ENCODE measurements at places on chromosomes 2 and 18.

- no peak for DNase-seq
Measured at GRCh38 chr2:167962436-167963226, 284.8 kb downstream of the STK39 start.

DNA sequence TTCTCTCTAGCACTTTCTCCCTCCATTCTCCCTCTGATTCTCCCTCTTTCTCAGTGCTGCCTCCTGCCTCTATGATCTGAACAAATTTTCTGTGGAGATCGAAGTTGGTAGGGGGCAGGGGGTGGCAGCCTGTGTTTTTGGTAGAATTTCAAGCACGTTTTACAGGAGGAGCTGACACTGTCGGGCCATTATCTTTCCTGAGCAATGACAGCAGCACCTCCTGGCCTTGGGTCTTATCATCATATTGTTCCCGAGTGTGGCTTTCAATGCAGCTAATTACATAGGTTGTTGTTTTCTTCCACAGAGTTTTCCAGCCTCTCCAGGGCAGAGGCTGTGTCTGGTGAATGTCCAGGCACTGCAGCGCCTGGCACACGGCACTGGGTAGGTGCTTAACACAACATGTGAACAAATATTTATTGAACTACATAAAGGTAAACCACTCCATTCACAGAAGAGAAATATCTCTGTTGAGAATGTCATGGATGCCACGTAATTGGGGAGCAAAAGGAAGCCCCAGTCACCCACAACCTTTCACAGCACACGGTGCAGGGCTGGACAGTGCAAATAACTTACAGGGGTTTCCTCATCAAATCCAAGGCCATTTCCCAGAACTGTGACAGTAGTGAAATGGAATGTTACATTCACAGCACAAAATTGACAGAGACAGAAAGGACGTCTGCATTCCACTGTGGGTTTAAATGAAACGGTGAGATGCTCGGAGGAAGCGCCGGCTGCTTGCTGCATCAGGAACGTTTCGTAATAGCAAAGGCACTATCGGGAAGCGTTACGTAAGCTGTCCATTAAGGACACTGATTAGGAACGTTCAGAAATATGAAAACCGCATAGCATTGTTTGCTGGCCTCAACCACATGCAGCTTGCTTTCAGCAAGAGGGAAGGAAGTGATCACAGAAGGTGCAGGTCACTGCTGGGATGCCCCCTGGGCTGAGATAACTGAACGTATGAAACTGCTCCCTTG, 6.5 kb upstream of the KCNG2 start:
- no peak for DNase-seq

DNA sequence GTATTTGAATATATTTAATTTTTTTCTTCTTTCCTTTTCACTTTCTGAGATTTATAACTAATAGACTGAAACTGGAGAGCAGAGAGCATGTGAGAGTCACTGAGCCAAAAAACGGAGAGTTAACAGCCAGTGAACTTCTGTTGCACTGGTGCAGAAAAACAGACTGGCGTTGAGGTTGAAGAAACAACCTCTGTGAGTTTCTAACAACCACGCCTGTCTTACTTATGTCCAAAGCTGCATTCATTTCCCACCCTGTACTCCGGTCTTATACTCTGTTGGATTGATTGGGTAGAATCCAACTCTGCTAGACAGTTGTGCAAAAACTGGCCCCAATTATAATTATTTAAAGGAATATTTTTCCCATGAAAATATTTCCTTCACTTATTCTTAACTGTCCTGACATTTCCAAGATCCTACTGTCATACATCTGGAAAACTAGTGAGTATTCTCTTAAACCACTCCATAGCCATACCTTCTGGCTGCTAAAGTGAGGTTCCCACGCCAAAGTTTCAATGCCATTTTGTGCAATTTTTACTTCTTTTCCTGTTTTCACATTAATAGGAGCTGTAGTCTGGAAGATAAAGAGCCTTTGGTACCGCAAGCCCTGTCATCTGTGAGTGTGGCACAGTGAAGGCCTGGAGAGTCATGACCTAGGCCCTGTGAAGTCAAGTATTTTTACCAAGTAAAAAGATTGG, 9.4 kb downstream of the CYP1B1 start:
- DNase-seq = no peak

DNA sequence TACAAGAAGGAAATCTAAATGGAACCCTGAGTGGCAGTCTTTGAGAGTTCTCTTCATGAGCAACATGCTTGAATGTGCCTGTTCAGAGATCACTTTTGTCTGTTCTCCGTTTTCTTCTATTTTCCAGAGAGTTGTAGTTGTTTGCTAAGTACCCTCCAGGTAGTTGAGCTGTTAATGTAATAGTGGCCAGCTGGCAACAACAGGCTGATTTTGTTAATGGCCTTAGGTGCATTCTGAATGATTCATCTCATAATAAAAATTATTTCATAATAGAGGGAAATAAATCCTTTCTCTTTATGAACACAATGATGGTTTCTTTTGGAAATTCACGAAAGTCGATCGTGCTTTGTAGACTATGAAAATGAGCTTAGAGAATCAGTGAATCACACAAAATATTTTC, 136.8 kb downstream of the LRP1B start:
- DNase-seq = no peak

DNA sequence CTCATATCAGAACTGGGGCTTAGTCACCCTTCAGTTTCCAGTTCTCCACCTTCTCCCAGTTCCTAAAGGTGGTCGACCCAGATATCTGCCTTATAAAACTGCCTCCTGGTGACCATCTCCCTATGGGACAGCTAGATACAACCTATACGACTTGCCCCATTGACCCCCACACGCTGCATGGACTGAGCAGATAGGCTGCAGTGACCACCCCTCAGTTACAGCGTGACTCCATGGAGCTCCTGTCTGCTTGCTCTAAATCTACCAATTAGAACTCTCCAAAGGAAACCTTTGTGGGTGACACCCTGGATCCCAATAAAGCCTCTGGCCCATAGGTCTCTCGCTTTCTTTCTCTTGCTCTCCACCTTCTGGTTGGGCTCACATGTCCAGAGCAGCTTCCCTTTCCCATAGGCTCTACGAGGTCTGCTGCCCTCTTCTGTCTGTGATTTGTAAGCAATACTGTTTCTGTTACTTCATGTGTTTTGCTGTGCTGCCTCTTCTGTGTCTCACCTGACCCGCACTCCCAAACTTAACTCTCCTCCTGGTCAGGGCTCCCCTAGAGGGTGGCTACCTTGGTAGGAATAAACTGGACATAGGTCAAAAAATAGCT, 971.3 kb upstream of the FAM98A start:
- DNase-seq = no peak

DNA sequence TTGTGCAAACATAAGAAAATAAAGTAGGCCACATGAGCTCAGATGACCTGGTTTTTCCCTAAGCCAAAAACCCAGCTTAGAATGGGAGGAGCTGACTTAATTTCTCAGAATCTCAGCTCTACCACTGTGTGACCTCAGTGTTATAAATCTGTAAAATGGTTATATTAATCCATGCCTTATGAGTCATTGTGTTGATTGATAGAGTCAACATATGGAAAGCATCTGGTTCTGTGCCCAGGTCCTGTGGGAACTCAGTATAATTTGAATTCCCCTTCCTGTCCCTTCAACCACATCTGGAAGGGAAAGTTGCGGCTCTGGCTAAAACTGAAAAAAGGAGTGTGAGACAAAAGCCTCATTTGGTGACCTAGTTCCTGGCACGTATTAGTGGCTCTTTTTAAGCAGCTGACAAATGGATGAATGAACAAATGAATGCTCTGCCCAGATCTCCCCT, 25.7 kb downstream of the TMEM177 start:
- DNase-seq = no peak

- no peak for DNase-seq
Measured at GRCh38 chr18:41881285-41881684, 73.7 kb upstream of the PIK3C3 start.

DNA sequence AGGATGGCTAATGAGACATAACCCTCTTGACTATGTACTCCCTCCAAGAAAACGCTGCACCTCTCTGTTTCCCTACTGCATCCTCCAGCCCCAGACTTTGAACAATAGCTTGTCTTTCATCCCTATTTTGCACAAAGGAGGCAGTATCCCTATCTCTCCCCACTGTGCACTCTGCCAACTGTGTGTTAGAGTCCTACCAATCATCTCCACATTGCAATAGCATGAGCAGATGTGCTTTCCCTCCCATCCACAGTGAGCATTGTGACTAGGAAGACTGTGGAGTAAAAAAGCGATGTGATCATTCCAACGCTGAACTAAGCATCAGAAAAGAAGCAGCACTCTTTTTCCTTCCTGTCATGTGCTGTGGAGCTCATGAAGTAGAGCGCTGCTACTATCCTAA, 206.3 kb upstream of the GULP1 start:
- no peak for DNase-seq

DNA sequence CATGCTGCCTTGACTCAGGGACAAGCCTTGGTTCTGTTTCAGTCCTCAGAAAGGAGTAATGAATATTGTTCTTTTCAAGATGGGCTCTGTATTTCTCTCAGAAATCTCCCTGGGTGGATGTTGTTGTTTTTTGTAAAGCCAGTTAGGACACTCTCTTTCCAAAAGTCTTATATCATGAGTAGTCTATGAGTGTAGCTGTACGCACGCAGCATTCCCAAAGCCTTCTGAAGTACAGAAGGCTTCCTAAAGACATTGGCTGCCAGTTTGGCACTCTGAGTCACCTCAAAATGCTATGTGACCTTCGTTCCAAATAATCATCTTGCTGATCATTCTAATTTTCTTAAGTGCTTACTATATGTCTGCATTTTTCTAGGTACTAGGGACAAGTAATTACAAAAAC, 16.7 kb upstream of the GTF2A1L start:
- DNase-seq = no peak

DNA sequence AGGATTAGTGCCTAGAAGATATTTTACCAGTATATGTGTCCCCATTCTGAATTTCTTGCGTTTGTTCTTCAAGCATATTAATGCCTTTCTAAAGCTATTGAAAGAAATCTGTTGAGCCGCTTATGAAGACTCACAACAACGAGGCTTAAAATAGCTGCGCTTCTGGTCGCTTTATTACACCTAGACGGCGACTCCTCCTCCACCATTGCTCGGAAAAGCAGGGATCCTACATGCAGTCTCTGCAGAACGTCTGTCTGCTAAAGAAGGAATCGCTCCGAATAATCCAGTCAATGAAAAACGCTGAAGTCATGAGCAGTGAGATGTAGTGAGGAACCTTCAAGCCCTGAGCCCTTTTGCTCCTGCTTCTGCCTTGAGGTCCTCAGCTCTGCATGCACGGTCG, 94.8 kb upstream of the ZNF516 start:
- no peak for DNase-seq

GRCh38 chr2:203583701-203584100, 48.6 kb upstream of the RAPH1 start:
- DNase-seq = no peak

GRCh38 chr2:43170405-43171105, 55.9 kb downstream of the ZFP36L2 start:
- DNase-seq = no peak

DNA sequence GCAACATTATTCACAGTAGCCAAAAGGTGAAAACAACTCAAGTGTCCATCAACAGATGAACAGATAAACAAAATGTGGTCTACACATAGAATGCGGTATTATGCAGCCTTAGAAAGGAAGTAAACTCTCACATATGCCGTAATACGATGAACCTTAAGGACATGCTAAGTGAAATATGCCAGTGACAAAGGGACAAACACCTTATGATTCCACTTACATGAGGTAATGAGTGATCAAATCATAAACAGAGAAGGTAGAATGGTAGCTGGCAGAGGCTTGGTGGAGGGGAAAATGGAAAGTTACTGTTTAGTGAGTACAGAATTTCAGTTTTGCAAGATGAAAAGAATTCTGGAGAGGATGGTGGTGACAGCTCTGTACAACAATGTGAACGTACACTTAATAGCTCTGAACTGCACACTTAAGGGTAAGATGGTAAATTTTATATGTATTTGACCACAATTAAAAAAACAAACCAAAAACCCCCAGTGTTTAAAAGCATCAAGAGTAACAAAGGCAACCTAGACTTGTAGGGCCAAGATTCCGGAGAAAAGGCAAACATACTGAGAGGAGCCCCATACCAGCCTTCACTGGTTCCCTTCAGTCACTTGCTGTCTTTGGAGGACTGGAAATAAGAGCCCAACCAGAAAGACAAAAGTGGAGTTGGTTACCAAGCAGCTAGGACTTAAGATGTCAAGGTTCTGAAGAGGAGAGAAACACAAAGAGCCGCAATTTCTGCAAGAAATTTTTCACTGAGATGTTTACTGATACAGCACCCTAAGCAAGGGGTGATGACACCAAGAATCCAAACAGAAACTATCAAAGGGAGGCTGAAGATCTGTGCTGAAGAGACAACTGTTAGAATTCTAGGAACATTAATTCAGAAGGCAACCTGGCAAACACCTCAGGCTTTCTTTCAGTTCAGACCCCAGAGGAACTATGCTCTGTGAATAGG, 61.3 kb downstream of the CUL3 start:
- no peak for DNase-seq

- no peak for DNase-seq
Measured at GRCh38 chr2:38528008-38528442, 74.7 kb downstream of the HNRNPLL start.

DNA sequence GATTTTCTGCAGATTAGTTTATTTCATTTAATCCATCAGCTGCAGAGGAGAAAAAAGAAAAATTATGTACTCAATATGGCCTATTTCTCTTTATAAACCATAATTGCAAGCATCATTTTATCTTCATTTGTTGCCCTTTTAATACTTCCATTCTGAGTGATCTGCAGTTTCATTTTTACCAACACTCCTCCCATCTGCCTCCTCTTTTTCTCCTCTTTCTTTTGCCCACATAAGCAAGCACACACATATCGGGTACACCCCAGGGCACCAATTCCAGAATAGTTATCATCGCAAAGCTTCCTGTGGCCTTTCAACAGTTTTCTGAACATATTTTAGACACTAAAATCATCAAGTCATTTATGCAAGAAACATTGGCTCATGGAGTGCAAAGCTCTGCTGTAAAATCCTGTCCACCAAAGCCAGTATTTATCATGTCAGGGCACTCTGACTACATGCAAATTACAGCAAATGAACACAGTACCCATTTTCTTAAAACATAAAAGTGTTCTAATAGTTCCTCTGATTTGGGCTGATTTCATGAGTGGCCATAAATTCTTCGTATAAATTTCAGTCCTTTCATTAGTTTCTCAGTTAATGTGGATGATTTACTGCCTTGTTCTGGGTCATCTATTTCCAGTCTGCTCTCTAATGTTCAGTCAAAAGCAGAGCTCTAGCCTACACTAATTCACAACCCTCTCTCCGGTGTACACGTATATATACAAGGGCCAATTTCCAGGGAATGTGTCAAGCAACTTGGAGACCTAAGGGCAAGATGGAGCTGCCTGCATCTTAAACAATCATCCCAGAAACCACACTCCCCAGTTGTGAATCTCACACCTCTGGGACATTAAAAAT, 281.3 kb downstream of the STK39 start:
- no peak for DNase-seq

Data from memory B cell (primary cell).